ENCODE measurements at places on chromosomes 13 and 19.

GRCh38 chr13:21020581-21020980 lies 40.8 kb downstream of the LATS2 start:
- no peak for DNase-seq

GRCh38 chr19:56736571-56736970 lies 65.0 kb upstream of the ZNF835 start:
- no peak for DNase-seq

DNA sequence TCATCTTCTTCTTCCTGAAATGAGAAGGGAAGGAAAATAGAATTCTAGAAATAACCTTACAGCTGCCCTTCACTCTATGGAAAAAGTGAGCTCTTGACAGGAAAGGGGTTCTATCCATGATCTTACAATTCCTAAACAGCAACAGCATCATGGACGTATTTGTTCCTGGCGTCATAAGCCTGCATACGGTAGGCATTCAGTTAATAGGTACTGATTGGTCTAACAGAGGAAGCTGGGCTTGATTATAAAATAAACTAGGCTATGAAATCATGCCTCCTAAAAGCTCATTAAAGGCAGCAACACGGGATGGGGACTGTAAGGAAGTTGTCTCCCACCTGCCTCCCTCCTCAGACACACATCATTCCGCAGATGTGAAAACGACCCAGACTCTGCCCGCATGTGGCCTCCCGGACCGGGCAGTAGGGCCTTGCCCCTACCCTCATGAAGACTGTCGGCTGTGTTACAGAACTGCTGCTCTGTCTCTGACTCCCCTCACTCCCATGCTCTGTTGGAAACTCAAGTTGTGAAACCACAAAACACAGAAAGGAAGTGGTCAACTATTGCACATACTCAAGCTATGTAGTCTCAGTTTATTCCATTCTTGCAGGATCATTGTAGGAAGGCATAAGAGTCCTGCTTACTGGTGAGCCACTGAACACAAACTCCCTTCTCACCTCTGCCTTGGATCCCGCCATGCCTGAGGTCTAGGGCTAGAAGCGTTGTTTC lies 129.8 kb downstream of the DLEU7 start:
- DNase-seq, result no peak

DNA sequence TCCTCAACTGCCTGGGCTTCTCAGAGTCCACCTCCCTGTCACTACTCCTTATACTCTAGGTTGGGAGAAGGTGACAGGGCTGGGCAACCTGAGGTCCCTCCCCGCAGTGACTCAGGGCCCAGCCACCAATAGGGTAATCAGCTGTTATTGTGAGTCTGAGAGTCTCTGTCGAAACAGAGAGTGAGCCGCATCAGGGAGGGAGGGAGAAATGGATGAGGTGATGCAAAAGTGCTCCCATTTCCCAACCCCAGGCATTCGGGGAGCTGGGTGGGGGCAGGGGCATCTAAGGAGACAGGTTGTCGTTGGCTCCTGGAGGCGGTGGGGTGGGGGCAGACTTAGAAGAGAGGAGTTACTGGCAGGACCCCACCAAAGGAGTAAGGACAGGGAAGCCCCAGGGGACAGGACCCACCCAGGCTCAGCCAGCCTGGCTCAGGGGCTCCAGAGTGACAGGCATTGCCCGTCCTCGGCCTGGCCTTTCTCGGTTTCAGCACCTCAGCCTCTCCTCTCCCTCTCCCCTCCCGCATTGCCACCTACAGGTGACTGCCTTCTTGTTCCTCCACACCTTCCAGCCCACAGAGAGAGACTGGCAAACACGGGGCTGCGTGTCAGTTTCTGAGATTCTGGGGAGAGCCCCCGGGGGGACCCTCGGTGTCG lies at the start of gene DMKN:
Gene DMKN (minus strand): TSS at position 22 of the 654 bp plus-strand sequence. CDS start 174 bp downstream, outside the sequence.
- DNase-seq, result no peak

DNA sequence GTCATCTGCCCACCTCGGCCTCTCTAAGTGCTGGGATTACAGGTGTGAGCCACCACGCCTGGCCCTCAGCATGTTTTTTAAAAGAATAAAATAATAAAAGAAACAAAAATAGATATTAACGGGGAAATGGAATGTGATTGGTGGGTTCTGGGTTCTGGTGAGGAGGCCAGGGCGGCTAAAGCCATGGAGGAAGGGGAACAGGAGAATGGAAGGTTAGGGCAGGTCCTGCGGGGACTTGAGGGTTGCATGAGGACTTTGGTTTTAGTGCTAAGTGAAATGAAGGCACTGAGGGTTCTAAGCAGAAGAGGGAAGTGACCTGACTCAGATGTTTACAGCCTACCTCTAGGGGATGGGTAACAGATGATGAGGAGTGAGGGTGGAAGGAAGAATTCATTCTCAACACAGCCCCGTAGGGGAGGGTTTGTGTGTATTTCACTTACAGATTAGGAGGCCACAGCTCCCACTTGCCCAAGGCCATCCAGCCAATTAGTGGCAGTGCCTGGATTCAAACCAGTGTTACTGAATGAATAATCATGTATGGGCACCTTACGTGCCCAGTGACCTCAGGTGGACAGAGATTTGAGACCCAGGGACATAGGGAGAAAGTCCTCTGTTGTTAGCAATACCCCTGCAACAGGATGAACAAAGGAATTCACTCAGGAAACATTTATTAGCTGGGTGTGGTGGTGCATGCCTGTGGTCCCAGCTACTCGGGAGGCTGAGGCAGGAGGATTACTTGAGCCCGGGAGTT lies 6.7 kb upstream of the MRPL4 start:
- DNase-seq, result no peak

GRCh38 chr19:40908976-40909375 lies 26.9 kb upstream of the CYP2A7 start:
- DNase-seq, result no peak

DNA sequence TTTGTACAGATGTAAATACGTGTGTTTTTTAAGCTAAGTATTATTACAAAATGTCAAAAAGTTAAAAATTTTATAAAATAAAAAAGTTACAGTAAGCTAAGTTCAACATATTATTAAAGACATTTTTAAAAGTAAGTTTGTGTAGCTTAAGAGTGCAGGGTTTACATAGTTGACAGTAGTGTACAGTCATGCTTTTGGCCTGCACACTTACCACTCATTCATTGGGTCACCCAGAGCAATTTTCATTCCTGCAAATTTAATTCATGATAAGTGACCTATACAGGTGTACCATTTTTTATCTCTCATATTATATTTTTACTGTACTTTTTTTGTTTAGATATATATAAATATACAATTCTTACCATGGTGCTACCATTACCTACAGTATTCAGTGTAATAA lies 769.9 kb upstream of the SLITRK6 start:
- DNase-seq, result no peak

DNA sequence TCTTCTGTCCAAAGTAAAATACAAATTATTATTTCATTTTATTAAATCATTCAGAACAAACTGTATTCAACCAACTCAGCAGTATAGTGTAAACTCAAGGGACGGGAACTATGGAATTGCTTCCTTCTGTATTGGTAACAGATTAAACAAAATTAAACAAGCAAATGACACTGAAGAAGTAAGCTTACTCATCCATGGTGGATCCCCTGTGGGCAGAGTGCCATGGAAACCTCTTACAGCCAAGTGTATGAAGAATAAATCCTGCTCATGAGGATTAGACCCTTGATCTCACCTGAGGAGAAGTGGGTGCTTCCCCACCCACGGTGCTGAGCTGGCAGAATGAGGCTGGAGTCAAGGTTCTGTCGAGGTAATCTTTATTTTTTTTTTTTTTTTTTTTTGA lies 18.0 kb upstream of the RFXAP start:
- DNase-seq, result no peak

GRCh38 chr13:60427285-60427684 lies 30.3 kb downstream of the TDRD3 start:
- DNase-seq, result no peak

DNA sequence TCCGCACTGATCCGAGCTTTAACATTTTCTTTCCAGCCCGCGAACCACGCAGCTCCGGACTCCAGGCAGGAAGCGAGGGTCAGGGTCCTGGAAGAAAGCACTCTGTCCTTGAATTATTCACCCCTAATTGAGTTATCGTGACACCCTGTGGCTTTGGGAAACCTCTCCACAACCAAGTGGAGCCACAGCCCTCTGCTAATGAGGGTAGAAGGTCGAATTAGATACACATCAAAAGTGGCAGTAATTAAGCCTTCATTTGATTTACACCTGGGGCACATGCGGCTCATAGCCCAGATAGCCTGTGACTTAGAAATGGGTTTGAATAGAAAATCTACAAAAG lies 15.9 kb upstream of the RNF17 start:
- DNase-seq, result no peak

- no peak for DNase-seq
Observed at GRCh38 chr19:30263830-30264381, 108.3 kb upstream of the ZNF536 start.

GRCh38 chr19:887072-887471 lies 5.9 kb downstream of the MED16 start:
- DNase-seq, result no peak

DNA sequence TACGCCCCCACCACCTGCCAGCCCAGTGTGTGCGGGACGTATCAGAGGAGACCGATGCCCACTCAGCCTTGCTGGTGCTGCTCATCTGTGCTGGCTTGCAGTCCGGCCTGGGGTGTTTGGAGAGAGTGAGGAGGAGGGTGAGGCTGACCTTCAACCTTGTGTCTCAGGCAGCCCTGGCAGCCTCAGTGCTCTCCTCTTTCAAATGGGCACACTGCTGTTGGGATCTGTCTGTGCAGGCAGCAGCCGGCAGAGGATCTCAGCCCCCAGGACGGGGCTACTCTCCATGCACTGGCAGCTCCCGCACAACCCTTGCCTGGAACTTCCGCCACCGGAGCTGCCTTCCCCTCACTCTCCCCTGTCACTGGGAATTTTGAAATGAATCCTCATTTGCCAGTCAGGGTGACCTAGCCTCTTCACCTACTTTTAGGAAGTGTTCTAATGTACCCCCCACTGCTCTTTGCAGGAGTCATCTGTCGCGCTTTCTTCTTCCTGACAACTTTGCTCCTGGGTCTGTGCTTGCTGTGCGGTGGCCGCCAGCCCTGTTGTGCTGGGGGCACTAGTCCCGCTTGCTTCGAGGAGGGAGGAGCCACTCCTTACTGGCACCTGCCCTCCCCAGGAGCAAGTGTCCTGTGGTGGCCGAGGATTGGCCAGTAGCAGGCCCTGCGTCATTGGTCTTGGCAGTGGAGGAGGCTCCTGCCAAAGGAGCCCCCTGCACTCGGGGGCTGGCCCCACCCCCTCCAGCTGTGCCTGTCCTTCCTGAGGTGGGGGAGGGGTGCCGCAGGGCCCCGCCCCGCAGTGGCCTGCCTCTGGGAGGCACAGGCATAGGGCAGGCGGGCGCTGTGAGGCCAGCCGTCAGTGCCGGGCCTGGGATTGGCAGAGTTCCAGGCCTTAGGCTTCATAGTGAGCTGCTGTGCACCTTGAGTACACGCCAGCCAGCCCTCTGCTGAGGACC lies 53.4 kb downstream of the TSSK6 start:
- DNase-seq, result no peak

GRCh38 chr19:44707794-44708193 lies 8.8 kb downstream of the CEACAM16 start:
- DNase-seq, result no peak

- DNase-seq, result no peak
Observed at GRCh38 chr13:48249018-48249417, 16.0 kb downstream of the ITM2B start.

- no peak for DNase-seq
Observed at GRCh38 chr13:48220592-48220980, 12.4 kb upstream of the ITM2B start.

- DNase-seq, result no peak
Observed at GRCh38 chr13:74438901-74439300, 304.7 kb upstream of the KLF12 start.

DNA sequence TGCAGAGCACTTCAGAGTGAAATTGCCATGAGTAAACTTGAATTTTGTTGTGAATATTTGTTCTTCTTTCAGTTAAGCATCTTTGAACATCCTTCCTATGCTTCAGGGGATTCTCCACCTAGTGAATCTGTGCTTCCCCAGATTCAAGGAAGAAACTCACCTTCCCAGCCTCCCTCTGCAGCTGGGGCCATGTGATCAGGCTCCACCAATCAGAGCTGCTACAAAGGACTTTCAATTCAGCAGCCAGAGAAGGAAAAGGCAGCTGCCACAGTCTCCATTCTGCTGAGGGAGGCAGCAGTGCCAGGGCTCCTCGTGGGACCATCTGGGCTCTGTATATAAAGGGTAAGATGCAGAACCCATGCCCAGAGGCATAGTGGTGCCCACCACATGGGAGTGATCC lies 89.7 kb upstream of the SIAH3 start:
- no peak for DNase-seq

Data from NCI-H1930 (cell line).